SHP77 (cell line): ENCODE measurements at places on chromosomes 7 and 10.

- no peak for DNase-seq
Observed at GRCh38 chr10:75569506-75569905, 138.1 kb downstream of the LRMDA start.

GRCh38 chr10:52768001-52768532 is 4.5 kb downstream of the MBL2 start:
- no peak for DNase-seq

- no peak for DNase-seq
Observed at GRCh38 chr7:16493266-16493665, 27.7 kb upstream of the SOSTDC1 start.

DNA sequence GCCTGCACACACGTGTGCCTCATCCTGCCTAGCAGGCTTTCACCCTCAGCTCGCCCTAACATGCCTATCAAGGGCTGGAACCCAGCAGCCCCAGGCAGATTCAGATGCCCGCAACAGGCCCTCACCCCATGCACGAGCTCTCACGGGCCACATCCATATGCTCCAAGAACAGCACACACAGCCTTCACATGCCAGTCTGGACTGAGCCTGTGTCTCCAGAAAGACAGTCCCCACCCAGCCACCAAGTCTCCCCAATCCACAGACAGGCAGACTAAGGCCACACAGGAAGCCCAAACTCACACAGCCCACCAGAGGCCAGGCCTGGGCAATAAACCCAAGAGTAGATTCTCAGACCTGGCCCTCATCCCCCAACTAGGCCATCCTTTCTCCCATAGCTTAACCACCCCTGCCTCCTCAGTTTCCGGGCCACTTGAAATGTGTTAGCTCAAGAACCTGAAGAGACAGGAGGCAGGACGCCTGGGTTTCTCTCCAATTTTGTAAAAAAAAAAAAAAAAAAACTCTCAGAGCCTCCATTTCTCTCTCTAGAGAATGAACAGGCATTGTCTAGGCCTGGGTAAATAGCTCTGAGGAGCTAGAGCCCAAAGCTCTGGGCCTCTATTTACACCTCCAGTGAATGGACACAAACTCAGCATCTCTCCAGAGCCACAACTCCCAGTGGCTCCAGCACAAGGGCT is 6.8 kb downstream of the LDB1 start:
- no peak for DNase-seq

GRCh38 chr7:80875537-80876120 is 43.2 kb downstream of the SEMA3C start:
- DNase-seq = no peak

GRCh38 chr7:98448766-98449165 is 47.9 kb upstream of the BAIAP2L1 start:
- no peak for DNase-seq

DNA sequence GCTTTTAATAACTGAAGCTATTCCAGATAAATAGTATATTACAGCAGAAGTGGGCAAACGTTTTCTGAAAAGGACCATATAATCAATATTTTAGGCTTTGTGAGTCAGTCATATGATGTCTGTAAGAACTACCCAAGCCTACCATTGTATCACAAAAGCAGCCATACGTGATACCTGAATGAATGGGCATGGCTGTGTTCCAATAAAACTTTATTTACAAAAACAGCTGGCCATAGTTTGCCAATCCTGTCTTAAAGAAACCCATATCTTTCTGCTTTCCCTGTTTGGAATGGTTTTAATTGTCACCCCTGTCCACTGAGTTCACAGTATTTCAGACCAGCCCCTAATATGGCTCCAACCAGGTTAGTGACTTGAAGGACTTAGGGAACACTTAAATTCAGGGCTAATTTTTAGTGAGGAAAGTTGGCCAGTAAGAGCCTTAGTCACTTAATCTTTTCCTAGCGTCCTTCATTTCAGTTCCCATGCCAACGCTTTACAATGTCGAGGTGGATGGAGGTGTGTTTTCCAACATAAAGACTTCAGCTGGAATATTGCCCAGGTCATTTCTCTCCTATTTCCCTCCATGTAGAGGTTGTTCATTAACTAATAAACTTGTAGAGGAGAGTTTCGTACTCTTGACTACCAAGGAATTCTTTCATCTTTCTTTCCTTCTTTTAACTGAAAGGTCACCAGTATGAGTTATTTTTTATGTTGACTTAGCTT is 184.5 kb downstream of the TRIL start:
- DNase-seq = peak; percentile 30

GRCh38 chr7:6691103-6691502 is 15.6 kb downstream of the ZNF12 start:
- DNase-seq = no peak

DNA sequence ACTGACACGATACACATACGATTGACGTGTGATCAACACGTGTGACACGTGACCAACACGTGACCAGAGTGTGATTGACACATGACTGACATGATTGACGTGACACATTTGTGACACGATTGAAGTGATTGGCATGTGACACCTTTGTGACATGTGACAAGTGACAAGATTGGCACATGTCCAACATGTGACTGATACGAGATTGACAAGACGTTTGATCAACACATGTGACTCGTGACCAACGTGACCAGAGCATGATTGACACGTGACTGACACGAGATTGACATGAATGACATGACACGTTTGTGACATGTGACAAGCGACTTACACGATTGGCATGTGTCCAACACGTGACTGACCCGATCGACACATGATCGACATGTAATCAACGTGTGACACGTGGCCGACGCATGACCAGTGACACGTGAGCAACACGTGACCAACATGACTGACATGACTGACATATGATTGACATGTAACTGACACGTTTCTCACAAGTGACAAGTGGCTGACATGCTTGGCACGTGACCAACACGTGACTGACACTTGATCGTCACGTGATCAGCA is 22.0 kb downstream of the CRPPA start:
- no peak for DNase-seq

GRCh38 chr7:16695621-16696237 is 49.7 kb downstream of the BZW2 start:
- DNase-seq = peak; percentile 62

GRCh38 chr10:116263870-116264655 is 8.9 kb downstream of the GFRA1 start:
- DNase-seq = no peak

GRCh38 chr10:78148961-78149612 is 115.4 kb downstream of the RPS24 start:
- DNase-seq = no peak

DNA sequence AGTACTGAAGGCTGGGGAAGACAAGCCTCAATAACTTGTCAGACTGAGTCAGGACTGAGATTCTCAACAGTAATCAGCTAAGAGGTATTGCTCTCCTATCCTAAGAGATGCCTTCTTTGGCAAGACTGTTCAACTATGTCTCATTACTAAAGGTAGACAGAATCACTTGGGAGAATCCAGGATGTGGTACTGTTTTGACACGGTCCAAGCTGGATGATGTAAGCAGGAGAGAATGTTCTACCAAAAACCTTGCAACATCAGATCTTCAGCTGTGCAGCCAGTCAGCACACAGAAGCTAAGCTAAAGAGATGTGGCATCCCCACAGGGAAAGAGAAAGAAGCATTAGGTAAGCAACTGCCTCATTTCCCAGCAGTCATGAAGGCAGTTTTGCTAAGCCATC is 391.4 kb downstream of the NRG3 start:
- no peak for DNase-seq

DNA sequence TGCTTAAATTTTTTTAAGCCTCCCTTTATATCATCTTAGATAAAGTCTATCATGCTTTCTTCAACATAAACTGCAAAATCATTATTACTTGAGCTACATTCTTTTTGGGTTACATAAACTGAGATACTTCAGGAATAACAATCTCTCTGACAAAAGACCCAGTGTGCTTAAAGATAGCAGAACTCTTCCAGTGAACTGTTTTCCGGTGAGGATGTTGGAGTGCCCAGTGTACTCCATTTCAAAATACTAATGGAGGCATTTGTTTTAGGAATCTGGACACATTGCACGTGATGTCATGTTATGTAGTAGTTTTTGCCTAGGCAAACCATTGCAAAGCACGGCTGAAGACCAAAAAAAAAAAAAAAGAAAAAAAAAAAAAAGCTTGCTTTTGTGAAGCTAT is 388.2 kb upstream of the CELF2 start:
- no peak for DNase-seq

DNA sequence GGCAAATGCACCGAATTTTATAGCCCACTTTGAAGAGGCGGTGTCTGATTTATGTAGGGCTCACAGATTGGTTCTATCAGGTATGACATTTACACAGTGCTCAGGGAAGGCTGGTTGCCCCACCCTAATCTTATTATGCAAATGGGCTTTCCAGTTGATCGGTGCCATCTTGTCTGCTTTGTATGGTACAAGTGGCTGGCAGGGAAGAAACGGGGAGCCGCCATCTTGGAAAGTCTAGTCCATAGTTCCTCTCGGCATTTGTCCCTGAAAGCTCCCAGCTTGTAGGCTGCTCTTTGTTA is 36.6 kb downstream of the TMEM229A start:
- DNase-seq = no peak

- peak; percentile 35 for DNase-seq
Observed at GRCh38 chr7:47253650-47254080, 328.2 kb downstream of the TNS3 start.

DNA sequence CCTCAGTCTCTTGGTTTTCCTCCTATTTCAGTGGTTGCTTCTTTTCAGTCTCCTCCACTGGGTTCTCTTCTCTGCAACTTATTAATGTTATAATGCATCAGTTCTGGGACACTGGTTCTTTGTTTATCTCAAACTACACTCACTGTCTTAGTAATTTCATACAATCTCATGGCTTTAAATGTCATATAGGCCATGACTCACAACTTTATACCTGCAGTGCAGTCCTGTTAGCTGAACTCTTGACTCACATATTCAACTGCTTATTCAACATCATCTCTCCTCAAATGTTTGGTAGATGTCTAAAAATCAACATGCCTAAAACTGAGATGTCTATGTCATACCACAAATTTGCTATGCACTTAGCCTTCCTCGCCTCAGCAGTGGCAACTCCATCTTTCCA is 101.2 kb upstream of the PALS2 start:
- DNase-seq = no peak

GRCh38 chr10:123145542-123146012 is 2.4 kb upstream of the HMX2 start:
- no peak for DNase-seq

DNA sequence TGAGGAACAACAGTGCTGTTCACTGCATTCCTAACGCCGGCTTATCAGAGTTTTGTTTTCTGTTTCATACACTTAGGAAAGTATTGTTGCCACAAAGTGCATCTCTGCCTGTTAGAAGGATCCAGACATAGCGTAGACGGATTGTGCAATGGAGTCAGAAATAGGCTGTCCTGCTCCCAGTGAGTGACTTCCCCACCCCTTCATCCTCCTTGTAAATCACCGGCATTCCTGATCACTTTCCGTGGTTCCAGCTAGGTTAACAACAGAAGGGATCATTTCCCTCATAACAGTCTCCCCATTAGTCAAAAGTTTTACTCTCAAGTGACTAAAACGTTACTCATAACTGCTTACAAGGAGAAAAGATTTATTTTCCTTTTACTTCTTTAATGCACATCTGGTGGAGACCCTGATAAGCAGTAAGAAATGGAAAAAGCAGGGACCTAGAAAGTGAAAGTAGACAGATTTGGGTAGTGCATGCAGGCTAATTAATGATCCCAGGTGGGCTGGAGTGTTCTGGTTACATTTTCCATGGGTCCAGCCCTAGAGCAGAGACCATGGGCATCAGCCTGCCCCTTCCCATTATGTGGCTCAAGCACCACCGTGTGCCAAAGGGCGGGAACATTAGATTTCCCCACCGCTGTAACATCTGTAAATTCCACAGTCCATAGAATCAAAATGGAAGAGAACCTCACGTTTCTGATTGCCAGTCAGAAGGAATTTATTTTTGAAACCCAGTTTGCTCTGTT is 395.1 kb upstream of the GALNT17 start:
- DNase-seq = no peak

DNA sequence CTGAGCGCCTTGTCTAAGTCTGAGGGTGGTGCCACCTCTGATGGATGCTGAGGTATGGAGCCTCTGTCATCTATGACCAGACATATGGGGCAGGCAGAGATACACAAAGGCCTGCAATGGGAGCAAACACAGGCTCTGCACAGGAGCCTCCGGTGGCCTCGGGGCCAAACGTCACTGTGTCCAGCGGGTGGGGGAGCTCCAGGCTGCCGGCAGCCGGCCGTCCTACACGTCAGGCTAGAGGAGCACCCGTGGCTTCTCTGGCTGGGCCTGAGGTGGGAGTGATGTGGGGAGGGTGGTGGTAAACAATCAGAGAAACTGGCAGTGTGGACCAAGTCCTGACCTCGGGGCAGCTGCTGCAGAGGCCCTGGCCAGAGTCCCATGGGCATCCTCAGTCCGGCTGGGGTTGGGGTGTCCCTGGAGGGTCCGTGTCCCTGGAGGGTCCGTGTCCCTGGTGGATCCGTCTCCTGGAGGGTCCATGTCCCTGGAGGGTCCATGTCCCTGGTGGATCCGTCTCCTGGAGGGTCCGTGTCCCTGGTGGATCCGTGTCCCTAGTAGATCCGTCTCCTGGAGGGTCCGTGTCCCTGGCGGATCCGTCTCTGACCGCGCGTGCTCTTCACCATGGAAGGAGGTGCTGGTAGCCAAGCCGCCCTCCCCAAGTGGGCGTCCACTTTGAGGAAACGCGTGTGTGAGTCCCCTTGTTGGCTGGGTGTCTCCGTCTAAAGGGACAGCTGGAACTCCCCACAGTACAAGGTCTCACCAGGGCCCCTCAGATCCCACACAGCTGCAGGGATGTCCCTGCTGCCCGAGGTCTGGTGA is 24.2 kb upstream of the FAM20C start:
- DNase-seq = no peak

DNA sequence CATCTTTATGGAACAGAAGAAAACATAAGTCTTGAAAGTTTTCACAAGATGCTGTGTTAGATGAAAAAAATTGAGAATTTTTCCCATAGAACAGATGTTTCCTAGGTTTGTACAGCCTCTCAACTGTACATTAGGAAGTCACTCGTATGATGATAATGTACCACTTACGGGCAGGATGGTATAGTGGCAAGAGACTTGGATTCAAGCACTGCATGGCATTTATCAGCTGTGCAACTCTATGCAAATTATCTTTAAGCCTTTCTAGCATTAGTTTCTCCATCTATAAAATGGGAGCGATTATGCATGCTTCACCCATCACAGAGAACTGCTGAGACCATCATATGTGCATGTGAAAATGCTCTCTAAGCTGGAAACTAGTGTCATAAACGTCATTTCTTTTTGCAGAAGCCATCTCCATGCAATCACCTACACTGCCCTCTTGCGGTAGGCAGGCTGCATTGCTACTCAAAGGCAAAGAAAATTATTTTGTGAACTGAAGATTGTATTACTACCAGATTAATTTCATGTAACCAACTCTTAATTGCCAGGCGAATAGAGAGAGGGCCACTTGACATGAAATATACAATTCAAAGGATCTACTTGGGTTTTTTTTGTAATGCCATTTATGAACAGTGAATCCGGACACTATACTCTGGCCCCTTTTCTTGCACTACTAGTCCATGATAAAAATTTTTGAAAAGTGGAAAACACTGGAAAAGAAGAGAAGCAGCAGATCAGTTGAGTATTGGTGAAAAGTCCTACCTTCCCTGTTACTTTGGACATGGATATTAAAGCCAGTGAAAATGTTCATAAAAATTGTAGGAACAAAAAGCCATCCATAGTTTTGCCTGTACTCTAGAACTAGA is 102.3 kb downstream of the JAZF1 start:
- peak; percentile 57 for DNase-seq

GRCh38 chr7:50349963-50350944 is 45.7 kb downstream of the IKZF1 start:
- DNase-seq = no peak

- DNase-seq = no peak
Observed at GRCh38 chr10:36802490-36803153, 322.8 kb upstream of the ANKRD30A start.
